ENCODE measurements at places on chromosomes 13 and 19. TPM values are rescaled to one million over a fixed set of nuclear protein-coding genes. Genes with fewer than 3 reads are reported as not detected.

RHPN2 gene
- 21.8 TPM for total RNA-seq

IGFL1 gene
- 0.77 TPM for total RNA-seq

FLT3LG gene
- total RNA-seq: 0.18 TPM

ZNF470 gene
- 0.75 TPM for total RNA-seq

SLC10A2 gene
- not detected for total RNA-seq

CEACAM6 gene
- 7.1 TPM for total RNA-seq

ZNF709 gene
- total RNA-seq: 2.2 TPM

DNA sequence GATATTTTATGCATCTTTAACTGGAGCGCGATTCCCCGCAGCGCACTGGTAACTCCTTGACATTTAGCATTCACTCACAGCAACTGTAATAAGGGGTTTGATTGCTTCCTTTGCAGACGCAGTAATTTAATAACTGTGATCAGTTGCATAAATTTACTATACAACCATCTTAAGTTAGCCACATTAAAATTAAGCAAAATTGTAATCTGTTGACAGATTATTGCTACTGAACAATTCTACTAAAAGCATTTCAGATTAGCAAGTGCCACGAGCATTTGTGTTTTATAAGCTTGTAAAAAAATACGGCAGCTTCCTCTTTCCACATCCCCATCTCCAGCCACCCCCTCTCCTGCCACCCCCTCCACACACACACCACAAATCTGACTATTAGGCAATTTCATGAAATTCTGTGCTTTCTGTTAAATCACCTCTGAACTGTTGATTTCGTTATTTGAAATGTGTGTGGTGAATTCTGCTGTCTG, 44.4 kb downstream of the TSHZ3 start:
- H3K4me3 ChIP-seq: no peak overlapping the region
- H3K36me3 ChIP-seq: no peaks in the 10 kb centered on the region
- no peak overlapping the region for H3K27ac ChIP-seq
- no peaks in the 10 kb centered on the region for H3K4me1 ChIP-seq

DNA sequence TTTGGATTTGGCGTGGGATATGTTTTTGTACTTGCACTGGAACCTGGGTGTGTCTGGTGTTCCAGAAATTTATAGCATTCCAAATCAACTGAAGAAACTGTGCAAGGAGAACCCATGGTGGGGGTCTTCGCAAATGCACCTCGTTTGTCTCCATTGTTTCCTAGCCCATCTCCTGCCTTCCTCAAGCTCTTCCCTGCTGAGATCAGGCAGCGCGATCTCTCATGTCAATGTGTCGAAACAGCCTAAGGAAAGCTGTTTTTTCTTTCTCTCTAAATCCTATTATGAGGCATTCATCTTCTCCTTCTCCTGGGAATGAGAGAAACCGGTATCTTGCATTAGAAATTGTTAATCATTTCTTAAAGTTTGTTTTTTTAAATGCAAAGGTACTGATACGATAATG, 131.0 kb downstream of the KLF5 start:
- no peak overlapping the region for H3K4me3 ChIP-seq
- H3K27ac ChIP-seq: no peak overlapping the region
- H3K36me3 ChIP-seq: no peaks in the 10 kb centered on the region
- peaks cover 16% of the 10 kb centered on the region for H3K4me1 ChIP-seq
- DNase-seq: no peak
- H3K27me3 ChIP-seq: no peaks in the 10 kb centered on the region

DNA sequence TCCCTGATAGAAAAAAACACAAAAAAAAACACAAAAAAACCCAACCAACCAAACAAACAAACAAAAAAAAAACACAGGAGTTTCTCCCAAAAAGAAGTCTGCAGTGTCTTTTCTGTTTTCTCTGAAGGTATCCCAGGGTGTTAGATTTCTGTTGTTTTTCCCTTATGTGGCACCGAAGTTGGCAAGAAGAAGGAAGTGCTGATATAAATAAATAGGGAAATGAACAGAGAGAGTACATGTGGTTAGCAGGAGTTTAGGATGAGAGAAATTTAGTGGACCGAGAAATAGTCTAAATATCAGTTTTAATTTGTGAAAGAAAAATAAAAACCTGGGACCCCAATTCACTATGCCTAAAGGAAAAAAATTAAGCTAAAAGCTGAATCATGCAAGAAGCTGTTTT, 287.0 kb upstream of the SGCG start:
- peaks cover 5% of the 10 kb centered on the region for H3K27me3 ChIP-seq
- H3K4me1 ChIP-seq: no peaks in the 10 kb centered on the region
- DNase-seq: no peak
- H3K4me3 ChIP-seq: no peak overlapping the region

- no peaks in the 10 kb centered on the region for H3K27me3 ChIP-seq
- peaks cover 11% of the 10 kb centered on the region for H3K4me1 ChIP-seq
- H3K27ac ChIP-seq: no peak overlapping the region
These were observed 4.1 kb downstream of the DLL3 start for GRCh38 chr19:39502640-39503417.

- H3K27ac ChIP-seq: no peak overlapping the region
- peaks cover 2% of the 10 kb centered on the region for H3K36me3 ChIP-seq
- H3K27me3 ChIP-seq: no peaks in the 10 kb centered on the region
These were observed 18.0 kb downstream of the RAB3D start for GRCh38 chr19:11321191-11322126.

DNA sequence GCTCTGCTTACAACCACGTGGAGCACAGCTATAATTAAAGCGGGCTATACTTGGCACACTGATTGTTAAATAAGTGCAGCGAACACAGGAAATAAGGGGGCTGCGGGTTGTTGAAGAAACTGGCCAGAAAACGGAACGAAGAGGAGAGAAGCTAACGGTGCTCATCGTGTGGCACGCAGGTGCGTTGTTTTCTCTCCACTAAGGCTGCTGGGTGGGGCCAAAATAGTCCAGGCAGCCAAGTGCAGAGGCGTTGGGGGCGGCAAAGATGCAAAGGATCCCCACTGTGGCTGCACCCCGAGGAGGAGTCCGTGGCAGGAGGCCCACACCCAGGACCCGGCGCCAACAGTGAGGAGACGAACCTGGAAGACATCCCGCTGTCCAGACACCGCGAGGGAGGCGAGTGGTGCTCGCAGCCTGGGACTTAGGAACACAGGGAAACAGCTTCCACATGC, 8.1 kb upstream of the ARL11 start:
- H3K36me3 ChIP-seq: no peaks in the 10 kb centered on the region
- H3K27ac ChIP-seq: no peak overlapping the region
- no peak for DNase-seq

DNA sequence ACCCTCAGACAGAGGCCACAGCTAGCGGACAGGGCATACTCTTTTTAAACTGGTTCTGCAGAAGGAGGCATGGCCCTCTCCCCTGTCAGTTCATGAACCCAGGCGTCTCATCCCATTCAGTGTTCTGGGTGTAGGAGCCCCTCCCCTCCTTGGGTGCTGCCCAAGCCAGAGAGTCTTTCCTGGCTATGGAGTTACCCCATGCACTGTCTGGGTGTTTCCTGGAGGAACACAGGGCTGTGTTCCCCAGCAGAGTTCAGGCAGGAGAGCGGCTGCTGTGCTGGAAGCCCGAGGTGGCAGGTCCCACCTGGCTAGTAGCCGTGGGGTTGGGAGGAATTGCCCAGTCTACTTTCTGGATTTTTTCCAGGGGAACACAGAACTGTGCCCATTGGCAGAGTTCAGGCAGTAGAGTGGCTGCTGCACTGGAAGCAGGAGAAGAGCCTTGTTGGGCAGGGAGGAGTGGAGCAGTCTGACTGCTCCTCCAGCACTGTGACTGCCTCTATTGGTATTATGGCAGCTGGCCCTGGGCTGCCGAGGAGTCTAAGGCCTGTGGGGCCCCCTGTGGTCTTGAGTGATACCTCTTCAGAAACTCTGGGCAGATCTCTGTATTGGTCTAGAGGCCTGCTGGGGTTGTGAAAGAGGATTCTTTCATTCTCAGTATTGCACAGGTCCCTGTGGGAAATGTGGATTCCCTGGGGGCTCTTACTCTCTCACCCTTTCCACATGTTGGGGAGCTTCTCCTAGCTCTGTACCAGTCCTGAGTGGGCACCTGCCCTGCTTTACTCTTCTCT, 168.3 kb downstream of the PCDH20 start:
- no peak overlapping the region for H3K27ac ChIP-seq
- no peaks in the 10 kb centered on the region for H3K27me3 ChIP-seq
- no peak overlapping the region for H3K4me3 ChIP-seq
- no peaks in the 10 kb centered on the region for H3K36me3 ChIP-seq
- no peak for DNase-seq

DNA sequence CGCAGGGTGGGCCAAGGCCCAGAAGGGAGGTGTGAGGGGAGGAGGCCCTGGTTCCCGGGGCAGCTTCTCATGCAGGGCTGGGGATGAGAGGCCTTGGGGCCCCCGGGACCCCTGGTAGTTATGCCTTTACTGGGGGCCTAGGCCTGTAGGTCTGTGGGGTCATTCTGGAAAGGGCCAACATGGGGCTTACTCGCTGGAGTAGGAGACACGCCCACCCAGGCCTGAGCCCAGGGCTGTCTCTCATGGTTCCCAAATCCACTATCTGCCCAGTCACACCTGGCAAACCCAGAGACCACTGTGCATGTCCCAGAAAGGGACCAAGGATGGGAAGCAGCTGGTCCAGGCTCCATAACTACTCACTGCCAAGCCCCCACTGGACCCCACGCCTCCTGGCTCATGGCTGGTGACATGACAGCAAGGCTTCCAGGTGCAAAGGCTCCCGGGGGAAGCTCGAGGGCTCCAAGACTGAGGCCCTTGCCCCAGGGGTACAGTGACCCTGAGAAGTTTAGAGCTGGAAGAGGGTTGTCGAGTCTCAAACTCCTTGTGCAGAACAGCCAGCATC, 64.2 kb upstream of the ATP12A start:
- peaks cover 4% of the 10 kb centered on the region for H3K27me3 ChIP-seq
- H3K27ac ChIP-seq: no peak overlapping the region
- H3K36me3 ChIP-seq: no peaks in the 10 kb centered on the region
- no peak overlapping the region for H3K4me3 ChIP-seq
- DNase-seq: no peak

DNA sequence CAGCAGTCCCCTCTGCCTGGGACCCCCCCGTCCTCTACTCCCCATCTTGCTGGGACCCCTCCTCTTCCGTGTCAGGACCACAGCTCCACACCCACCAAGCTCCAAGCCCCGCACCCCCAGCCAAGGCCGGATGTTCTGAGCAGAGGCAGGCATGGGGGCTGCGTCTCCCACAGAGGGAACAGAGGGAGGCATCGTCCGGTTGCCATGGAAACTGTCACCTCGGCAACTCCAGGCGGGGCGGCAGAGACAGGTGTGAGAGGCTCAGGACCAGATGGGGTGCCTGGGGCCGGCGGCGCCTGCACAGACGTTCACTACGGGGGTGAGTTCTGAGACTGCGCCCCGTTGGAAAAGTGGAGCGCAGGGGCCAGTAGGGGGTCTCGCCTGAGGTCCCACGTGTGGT, 5.4 kb downstream of the RNU6-9 start:
- no peak overlapping the region for H3K27ac ChIP-seq
- no peaks in the 10 kb centered on the region for H3K36me3 ChIP-seq
- H3K27me3 ChIP-seq: no peaks in the 10 kb centered on the region
- no peak overlapping the region for H3K4me3 ChIP-seq
- no peaks in the 10 kb centered on the region for H3K4me1 ChIP-seq

DNA sequence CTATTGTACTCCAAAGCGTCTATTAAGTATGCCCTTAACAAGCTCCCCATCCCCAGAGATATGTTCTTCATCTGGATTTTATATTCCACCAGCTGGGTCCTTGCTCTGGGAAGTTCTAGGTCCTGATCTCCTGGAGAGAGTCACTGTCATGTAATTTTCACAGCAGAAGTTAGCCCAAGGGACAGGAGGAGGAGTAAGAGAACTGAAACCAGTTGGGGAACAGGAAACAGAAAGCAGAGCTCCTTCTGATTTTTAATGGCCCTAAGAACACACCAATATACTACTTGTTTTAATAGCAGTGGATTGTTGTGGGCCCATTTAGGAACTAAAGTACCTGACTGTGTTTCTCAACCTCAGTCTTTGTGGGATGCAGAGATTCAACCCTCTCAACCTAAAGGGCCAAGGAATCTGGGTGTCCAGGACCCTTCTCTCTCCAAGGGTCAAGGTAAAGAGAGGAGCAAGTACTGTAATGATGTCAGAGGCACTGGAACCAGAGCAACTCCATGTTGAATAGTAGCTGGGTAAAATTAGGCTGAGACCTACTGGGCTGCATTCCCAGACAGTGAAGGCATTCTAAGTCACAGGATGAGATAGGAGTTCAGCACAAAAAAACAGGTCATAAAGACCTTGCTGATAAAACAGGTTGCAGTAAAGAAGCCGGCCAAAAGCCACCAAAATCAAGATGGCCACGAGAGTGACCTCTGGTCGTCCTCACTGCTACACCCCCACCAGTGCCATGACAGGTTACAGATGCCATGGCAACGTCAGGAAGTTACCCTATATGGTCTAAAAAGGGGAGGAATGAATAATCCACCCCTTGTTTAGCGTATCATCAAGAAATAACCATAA, 8.1 kb upstream of the FPR3 start:
- peaks cover 37% of the 10 kb centered on the region for H3K4me1 ChIP-seq
- DNase-seq: no peak
- H3K36me3 ChIP-seq: no peaks in the 10 kb centered on the region
- no peaks in the 10 kb centered on the region for H3K27me3 ChIP-seq
- no peak overlapping the region for H3K27ac ChIP-seq

- no peak overlapping the region for H3K4me3 ChIP-seq
- no peaks in the 10 kb centered on the region for H3K4me1 ChIP-seq
- H3K27me3 ChIP-seq: no peaks in the 10 kb centered on the region
These were observed 2758.2 kb downstream of the PCDH9 start for GRCh38 chr13:64471916-64472315.

GRCh38 chr19:17481986-17482385, 11.7 kb downstream of the SLC27A1 start:
- H3K4me1 ChIP-seq: no peaks in the 10 kb centered on the region
- H3K4me3 ChIP-seq: no peak overlapping the region
- H3K27ac ChIP-seq: no peak overlapping the region
- no peaks in the 10 kb centered on the region for H3K36me3 ChIP-seq
- H3K27me3 ChIP-seq: no peaks in the 10 kb centered on the region
- no peak for DNase-seq

DNA sequence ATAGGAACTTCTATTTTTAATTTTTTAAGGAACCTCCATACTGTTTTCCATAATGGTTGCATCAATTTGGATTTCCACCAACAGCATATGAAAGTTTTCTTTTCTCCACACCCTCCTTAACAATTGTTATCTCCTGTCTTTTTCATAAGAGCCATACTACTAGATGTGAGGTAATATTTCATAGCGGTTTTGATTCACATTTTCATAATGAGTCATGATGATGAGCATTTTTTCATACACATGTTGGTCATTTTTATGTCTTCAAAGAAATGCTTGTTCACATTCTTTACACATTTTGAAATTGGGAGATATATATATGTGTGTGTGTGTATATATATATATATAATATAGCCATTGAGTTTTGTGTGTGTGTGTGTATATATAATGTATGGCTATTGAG, 420.3 kb upstream of the PCDH9 start:
- no peak overlapping the region for H3K27ac ChIP-seq
- no peak overlapping the region for H3K4me3 ChIP-seq
- no peaks in the 10 kb centered on the region for H3K4me1 ChIP-seq
